ENCODE measurements at places on chromosomes 13 and 19.
A peak's percentile ranks its signal among the peaks of the same experiment; 100 is the strongest.

DNA sequence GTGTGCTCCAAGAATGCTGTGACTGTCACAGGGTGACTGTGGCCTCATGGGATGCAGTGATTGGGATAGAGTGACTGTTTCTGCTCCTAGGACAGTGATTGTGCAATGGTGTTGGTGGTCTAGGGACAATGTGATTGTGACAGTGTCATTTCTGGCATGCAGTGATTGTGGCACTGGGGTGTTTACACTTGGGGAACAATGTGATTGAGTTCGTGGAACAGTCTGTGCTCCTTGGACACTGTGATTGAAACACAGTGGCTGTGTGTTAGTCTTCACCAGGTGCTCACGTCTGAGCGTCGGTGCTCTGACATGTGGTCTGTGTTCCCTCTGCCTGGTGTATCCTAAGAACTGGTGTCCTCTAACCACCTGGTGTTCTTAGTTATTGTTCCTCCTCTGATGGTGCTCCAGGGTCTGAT is 1.7 kb downstream of the PDE4A start:
- no peak for DNase-seq

DNA sequence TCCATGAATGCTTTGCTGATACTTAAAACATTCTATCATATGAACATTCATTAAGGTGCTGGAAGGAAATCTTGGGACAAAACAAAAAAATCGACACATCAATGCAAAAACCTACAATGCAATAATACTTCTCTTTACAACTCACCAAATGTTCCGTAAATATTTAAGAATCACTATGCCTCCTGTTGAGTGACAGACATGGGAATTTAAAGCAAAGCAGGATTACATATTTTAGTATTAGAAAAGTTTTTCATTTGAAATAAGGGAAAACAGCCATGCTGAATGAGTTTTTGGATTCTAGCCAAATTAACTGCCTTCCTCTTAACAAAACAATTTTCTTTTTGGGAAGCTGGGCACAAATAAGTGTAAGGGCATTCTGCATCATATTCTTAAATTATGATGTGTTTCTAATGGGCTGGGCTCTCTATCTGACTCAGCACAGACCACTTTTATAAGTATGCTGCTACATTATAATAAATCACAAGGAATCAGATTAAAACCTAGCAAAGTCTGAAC is 93.7 kb downstream of the RBM26 start:
- DNase-seq = no peak

DNA sequence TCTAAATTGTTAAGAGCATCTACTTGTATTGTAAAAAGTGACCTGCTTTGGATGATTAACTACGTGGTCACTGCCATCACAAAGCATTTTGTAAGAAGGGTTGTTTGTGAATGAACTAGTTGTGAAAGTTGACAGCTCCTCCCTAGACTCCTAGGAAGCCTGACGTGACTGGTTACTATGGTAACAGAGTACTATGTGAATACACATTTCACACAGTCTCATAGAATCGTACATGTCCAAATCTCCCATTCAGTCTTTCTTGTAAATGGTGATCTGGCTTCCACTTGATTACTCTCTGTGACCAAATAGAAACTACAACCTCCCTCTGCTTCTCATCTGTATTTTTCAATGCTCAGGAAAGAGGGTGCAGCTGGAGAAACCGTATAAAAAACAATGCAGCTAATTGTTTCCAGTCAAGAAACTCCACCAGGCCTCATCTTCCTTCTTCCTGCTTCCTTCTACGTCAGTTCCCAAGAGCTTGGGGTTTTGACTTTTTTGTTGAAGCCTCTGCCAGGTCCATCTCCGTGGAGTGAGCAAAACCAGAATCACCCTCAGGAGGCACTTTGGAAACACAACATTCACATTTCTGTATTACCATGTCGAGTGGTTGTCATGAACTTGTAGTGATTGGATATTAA is 83.4 kb downstream of the GPC6 start:
- no peak for DNase-seq

- DNase-seq = no peak
These were observed 289.9 kb downstream of the DACH1 start for GRCh38 chr13:71577127-71577526.

DNA sequence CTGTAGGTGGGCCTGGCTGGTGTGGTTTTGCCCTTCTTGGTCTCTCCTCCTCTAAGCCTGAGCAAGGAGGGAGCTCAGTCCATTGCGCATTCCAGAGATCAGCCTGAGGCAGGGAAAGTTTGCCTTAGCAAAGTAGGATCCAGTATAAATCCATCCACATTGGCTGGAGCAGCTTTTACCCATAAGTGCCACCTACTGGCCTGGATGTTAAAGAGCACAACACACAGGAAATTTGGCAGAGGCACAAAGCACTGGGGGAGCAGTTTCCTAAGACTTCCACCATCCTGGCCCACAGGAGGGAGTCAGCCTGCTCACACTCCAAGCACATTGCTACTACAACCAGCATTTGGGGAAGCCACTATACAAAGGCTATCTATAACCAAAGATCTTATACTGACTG is 1124.2 kb downstream of the SLITRK1 start:
- peak; percentile 28 for DNase-seq

DNA sequence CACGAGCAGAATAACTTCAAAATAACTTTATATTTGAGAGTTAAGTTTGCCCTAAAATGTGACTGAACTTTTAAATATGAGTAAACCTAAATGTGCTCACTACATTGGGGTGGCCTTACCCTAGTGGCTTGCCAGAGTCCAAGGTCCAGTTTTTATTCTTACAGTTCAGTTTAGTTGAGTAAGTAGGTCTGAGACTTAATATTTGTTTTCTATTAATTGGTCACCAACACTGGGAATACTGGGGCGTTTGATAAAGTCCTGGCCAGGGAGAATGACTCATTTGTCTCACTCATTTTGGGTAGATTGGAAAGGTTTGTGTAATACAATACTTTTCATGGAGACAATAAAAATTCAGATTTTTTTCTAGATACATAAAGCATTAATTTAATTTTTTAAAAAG is 127.8 kb upstream of the SPATA13 start:
- DNase-seq = no peak

- no peak for DNase-seq
These were observed 214.6 kb upstream of the SERP2 start for GRCh38 chr13:44158881-44159632.

DNA sequence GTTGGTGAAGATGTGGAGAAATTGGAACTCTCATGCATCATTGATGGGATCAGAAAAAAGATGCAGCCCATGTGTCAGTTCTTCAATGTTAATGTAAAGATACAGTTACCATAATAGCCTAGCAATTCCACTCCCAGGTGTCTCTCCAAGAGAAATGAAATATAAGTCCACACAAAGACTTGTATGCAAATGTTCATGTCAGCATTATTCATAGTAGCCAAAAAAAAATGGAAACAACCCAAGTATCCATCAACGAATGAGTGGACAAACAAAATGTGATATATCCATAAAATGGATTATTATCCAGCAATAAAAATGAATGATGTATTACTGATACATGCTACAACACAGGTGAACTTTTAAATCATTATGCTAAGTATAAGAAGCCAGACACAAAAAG is 38.7 kb downstream of the CCDC70 start:
- no peak for DNase-seq

- no peak for DNase-seq
These were observed 259.0 kb downstream of the NALCN start for GRCh38 chr13:101157261-101157660.

DNA sequence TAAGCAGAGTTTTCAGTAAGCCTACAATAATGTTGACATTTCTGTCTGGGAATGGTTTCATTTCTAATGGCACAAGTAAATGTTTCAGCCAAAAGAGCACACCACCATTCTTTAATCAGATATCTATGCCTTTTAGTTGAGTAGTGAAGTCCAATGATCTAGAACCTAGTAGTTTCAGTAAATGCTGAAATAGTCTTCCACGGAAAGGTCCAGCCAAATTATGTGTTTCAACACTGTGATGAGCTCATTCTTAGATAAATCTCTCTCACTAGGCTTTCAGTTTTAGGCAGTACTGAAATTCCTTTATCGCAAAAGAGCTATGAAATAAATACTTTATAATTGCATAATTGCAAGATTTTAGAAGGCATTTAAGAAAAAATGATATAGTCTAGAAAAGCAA is 816.8 kb upstream of the PCDH9 start:
- DNase-seq = no peak

GRCh38 chr13:46728777-46729176 is 68.2 kb downstream of the ESD start:
- DNase-seq = peak; percentile 20

GRCh38 chr19:42284066-42284501 is 15.0 kb downstream of the CIC start:
- peak; percentile 87 for DNase-seq

- DNase-seq = peak; percentile 69
These were observed 50.3 kb downstream of the CCDC70 start for GRCh38 chr13:51912091-51912490.

- DNase-seq = peak; percentile 76
These were observed 48.7 kb downstream of the LYL1 start for GRCh38 chr19:13053761-13054625.

DNA sequence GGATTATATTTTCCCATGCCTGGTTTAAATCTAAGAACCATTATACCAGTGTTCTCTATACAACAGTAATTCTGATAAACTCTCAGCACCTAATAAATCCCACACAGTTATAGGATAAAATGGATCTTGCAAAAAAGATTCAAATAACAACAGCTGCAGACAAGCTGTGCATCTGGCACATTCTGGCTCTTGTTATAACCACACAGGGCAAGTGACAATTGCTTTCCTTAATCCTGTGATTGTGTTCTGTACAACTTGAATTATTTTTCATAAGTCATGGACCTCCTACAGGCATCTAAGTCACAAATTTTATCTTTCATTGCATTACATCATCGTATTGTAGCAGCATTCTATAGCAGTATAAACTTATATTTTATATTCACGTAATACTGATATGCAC is 948.3 kb downstream of the SLITRK1 start:
- no peak for DNase-seq

- no peak for DNase-seq
These were observed 256.9 kb downstream of the TEX29 start for GRCh38 chr13:111577208-111577828.

DNA sequence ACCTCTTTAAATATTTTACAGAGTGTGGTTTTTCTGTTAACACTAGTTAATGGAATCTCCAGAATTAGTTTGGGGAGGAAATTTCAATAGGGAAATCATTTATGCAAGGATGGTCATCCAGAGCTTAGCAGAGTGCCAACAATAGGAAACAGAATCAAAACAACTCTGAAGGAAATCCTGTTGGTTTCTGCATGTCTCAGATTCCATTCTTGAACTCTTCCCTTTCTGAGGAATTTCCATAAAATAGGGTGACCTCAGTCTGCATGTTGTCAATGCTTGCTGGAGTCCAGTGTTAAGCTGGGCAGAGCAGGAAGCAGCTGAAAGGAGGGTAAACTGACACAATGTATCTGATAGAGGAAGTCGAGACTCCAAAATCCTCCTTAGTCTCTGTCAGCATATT is 16.9 kb downstream of the CBY2 start:
- peak; percentile 12 for DNase-seq

DNA sequence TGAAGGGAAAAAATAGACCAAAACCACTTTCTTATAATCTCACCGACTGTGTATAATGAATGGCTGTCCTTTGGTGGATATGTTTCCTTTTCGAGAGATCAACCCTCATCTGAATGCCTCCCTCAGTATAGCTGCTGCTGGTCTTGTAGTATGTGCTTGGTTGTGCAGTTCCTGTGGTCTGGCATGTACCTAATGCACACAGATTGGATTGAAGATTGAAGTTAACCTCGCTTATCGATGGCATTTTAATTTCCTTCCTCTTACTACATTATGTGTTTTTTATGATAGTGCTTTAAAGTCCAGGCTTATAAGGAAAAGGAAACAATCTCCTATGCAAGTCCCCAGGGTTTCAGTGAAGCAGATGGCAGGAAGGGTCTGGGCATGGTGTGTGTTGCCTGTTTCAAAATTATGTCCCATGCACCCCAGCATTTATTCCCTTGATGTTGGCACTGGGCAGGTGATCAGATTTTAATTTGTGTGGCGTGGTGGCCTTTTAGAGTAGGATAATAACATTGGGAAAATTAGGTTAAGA is 334.1 kb downstream of the SHISA2 start:
- no peak for DNase-seq

- DNase-seq = peak; percentile 63
These were observed 3.9 kb downstream of the TMEM147 start for GRCh38 chr19:35549174-35549788.

DNA sequence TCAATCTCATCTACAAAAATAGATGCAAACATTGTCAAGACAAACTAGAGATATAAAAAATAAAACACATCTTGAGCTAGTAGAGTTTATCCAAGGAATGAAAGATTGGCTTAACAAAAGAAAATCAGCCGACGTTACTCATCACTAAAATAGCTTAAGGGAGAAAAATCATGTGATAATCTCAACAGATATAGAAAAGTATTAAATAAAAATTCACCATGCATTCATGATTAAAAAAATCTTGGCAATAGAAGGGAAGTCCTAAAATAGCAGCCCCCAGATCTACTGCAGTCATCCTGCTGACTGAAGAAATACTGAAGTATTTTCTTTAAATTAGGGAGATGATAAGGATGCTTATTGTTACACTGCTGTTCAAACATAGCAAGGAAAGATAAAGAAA is 12.6 kb upstream of the DCLK1 start:
- DNase-seq = no peak

GRCh38 chr19:3694361-3695123 is 5.7 kb downstream of the PIP5K1C start:
- DNase-seq = no peak
